EL (cell line): ENCODE measurements at places on chromosomes 11 and 22.

DNA sequence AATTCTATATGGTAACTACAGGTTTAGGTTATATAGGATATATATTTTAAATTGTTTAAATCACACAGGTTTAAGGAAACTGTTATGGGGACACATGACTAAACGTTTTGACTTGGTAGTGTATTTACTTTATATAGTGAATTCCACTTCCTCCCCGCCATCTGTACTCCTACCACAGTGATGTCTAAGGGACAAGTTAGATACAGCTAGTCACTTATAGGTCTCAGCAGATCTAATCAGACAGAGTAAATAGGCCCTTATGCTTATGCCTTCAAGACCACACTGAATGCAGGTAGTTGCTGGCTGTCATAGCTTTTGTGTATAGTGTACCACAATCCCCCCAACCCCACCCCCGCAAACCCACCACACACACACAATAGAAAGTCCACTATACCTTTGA lies 8.2 kb downstream of the SESN3 start:
- DNase-seq, result no peak

GRCh38 chr22:44129619-44129976 lies 51.1 kb upstream of the PARVG start:
- peak; percentile 6 for DNase-seq

- no peak for DNase-seq
Observed at GRCh38 chr11:75439026-75439425, 6.0 kb upstream of the KLHL35 start.

DNA sequence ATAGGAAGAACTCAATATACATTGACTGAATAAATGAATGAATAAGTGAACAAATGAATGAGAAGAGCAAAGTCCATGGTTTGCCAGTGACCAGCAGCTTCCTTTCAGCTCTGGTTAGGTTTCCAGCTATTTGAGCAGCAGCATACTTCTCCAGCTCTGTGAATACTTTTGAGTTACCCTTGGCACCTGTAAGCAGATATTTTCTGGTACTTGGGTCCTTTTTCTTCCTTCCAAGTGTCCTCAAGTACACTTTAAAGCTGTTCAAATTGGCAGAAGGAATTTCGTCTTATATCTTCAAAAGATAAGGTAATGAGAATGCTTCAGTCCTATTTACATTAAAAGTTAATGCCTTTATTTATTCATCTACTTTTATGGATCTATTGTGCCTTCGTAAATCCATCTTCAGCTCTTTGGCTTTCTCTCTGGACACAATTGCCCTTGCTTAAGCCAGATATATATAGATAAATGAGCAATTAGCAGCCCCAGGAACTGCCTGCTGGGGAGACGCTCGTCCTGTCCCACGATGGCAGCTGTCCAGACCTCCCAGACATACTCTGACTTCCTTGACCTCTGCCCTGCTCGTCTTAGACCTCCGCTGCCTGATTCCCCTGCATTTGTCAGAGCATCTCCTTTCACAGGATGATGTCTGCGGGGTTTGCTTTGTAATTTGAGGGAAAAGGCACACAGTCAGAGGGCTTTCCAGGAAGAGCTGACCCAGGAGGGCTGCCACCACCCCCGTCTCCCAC lies 926.3 kb downstream of the OPCML start:
- DNase-seq, result peak; percentile 54

GRCh38 chr22:17087498-17088131 lies 2.8 kb downstream of the IL17RA start:
- DNase-seq, result peak; percentile 54

- DNase-seq, result peak; percentile 63
Observed at GRCh38 chr11:57324154-57324885, 432 bp downstream of the TNKS1BP1 start.

DNA sequence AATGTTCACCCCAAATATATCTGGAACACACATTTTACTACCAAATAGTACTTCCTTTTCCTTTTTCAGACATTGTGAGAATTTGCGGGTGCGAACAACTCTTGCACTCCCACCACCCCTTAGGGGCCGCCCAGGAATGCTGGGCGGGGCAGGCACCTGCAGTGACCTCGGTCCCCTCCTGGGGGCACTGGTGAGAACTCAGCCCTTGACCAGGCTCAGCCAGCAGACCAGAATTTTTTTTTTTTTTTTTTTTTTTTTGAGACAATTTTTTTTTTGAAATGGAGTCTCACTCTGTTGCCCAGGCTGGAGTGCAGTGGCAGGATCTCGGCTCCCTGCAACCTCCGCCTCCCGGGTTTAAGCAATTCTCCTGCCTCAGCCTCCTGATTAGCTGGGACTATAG lies 75.8 kb downstream of the ARHGAP8 start:
- no peak for DNase-seq

DNA sequence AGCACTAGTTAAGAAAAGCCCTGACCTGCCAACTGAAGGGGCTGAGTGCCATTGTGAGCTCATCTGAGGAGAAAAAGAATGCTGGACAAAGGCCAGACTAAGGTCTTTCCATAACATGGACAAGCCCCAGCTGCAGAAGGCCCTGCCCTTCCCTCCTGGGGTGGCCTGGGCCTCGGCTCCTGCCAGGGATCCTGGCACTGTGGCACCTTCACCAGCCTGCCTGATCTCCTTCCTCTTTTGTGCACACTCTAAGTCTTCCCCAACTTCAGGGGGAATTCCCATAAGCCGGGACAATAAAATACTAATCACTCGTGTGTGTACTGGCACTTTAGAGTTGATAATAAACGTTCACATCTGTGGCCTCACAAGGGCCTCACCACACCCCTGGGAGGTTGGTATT lies 9.9 kb downstream of the TMPRSS13 start:
- no peak for DNase-seq

DNA sequence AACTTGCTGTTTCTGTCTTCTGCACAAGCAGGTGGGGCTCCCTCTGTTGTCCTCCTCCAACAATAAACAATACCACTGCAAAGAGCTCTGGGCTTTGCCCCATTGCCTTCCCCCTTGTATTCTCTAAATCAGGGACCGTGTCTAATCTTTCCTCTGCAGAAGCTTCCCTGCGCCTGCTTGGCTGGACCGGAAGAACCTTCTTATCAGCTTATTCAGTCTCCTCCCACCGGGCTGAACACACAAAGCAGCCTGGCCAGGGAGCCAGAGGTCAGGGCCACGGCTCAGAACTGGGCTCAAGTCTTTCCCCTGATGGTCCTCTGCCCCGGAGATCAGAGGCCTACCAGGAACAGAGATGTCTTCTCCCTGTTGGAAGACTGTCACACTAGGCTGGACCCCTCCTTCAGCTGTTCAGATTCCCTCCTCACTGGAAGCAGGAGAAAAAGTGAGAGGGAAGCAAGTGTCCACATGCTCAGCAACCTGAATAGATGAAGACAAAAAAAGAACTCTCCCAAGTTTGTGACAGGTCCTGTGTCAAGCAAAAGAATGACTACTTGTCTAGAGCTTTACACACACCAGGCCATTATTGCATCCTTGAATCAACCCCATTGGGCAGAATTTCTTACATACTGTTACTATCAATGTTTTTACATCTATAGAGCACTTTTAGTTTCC lies 63.7 kb downstream of the RAB30 start:
- peak; percentile 46 for DNase-seq

DNA sequence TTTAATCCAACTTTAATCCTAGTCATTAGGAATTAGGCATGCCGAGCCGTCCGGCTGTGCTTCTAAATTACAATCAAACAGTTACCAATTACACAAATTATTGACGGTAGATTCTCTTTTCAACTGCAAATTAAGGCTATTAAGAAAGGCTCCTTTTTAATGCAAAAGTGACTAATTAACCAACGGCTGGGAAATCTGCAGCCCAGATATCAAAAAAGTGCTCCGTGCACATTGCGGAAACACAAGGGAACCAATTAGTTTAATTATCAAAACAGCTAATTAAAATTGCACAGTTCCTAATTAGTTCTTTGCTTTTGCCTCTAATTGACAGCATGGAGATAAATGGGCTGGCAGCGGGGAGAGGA lies 19.4 kb upstream of the LMO1 start:
- DNase-seq, result no peak
